ENCODE measurements at places on chromosomes 5 and 9.

DNA sequence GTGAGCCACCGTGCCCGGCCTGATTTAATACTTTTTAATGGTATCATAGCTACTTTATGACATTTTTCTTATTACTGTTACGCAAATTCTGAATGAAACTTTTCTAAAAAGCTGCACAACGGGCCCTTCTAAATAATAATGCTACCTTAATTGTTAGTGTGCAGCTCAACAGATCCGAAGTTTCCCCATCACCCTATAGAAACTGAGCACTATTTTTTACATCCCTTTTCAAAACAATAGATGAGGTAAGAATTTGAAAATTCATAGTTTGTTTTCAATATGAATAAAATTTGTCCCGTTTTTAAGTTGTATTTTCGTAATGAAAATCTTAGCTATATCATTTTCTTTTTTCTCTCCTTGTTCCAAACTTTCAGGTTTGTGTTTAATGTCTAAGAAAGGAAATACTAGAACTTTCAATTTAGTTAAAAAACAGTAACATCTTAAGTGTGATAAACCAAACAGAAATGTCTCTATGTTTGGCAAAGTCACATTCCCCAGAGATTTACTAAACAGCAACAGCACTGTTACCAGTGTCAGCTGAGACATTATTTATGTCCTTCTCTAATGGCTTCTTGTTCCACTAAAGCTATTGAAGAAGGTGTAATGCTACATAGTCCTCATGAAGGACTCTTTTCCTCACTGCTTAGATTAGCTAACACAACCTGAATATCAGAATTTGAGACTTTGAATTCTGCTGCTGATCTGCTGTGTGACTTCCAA is 22.9 kb downstream of the KIF2A start:
- no peak for DNase-seq

GRCh38 chr5:54620141-54620933 is 102.8 kb downstream of the SNX18 start:
- DNase-seq = no peak

DNA sequence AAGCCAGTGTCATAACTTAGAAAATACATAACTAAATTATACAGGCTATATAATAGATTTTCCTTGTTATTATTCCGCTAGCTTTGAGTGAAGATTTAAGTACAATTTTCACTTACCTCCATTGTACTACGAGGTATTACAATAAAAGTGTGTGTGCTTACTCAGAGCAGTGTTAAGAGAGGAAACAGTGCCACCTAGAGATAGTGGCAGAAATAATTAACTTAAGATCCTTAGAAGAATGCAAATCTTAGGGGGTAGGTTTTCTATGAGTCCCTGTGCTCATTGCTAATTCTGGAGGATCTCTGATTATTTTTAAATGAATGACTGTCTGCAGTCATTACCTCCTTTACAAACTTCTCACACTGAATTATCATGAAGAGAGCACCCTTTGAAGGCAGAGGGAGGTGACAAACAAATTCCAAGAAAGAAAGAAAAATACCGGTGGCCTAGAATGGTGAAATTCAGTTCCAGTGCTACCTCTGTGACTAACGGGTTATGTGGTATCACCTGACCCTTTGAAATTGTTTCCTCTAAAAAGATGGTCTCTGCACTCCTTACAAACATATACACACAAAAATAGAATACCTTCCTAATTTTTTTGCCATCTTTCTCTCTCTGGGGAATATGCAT is 379.8 kb downstream of the TRIM36 start:
- DNase-seq = no peak

DNA sequence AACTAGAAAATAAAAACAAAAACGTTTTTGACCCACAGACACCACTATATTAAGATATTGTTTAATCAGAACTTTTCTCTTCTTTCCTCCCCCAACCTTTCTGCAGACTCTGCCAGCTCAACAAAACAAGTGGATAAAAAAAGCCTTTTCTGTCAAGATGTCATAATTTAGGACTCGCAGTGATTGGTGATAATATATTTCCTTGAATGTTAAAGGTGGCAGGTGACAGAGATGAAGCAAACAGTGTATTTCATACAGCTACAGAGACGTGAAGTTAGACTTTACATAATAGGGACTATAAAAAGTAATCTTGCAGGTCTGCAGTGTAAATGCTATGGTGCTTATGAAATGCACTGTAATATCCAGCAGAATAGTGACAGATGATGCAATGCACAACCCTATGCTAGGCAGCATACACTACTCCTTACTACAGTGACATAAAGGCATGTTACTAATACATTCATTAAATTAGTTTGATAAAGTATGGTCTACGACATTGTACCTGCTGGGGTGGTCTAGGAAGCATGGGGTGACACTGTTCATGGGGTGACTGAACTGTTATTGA is 326.7 kb upstream of the GRAMD2B start:
- DNase-seq = no peak

DNA sequence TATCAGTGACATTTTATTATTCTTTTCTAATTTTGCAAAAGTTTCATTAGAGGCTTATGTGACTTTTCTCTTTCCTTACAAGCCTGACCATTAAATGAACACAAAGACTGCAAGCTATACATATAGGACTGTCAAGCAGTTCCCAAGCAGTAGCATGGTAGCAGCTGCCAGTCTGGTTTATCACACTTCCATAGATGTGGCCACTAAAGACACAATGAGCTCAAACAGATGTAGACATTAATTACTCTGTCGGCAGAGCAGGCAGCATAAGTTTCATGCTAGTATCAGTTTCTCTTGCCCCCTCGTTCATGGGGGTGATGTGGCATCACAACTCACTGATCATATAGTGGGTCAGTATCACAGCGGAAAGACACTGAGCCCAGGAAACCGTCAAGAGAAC is 89.5 kb downstream of the CDH10 start:
- DNase-seq = no peak

GRCh38 chr9:79895232-79895631 is 323.5 kb downstream of the TLE4 start:
- DNase-seq = no peak
